Urinary bladder (tissue), 4 donors: ENCODE measurements at places on chromosomes 5 and 9. TPM values are rescaled to one million over a fixed set of nuclear protein-coding genes. Genes with fewer than 3 reads are reported as not detected.

Gene PCDH12
- polyA plus RNA-seq = 2.5 TPM

Gene SGCD
- 15.9 TPM for polyA plus RNA-seq

Gene BNC2
- polyA plus RNA-seq = 10.7 TPM

Gene LRRC19
- polyA plus RNA-seq = not detected

Gene ADAMTSL2
- polyA plus RNA-seq = 8.9 TPM

Gene ACTBL2
- polyA plus RNA-seq = not detected

Gene ARID3C
- polyA plus RNA-seq = not detected
